ENCODE measurements at places on chromosomes 12 and 14.
A peak's percentile ranks its signal among the peaks of the same experiment; 100 is the strongest.

DNA sequence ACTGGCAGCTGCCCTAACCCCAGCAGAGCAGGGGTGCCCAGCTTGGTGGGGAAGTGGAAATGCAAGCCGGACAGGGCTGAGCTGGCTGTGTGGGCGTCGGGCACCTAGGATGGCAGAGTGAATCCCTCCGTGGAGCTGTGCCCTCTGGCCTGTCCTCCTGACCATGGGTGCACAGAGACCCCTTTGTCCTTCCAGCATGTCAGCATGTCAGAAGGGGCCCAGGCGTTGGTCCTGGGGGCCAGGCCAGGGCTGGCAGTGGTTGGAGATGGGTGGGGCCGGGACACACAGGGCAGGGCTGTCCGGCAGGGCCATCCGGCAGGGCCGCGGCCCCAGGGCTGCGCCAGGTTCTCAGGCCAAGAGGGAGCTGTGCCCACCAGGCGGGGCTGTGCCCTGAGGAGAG lies 8.8 kb upstream of the TEX22 start:
- no peak for DNase-seq

- no peak for DNase-seq
Observed at GRCh38 chr12:52236386-52237050, 3.5 kb downstream of the KRT7 start.

- DNase-seq, result no peak
Observed at GRCh38 chr12:53560351-53560750, 53.1 kb upstream of the NPFF start.

- peak; percentile 46 for DNase-seq
Observed at GRCh38 chr12:39605996-39606395, 13.6 kb downstream of the ABCD2 start.

DNA sequence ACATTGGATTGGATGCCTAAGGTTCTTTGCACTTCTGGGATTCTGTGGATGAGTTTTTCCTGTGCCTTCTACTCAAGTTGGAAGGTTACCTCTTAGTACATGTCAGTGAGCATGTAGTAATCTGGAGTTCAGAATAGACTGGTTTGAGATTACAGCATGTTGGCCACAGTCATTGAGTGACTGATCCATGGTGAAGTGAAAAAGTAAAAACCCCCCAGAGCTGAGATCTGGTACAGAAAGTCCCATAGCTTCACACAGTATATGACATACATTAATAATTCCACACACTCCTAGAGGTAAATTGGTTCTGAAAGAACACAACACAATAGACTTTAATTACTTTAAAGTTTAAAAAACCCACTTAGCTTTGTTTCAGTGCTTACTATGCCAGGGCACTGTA lies 11.9 kb upstream of the CCND2 start:
- no peak for DNase-seq

DNA sequence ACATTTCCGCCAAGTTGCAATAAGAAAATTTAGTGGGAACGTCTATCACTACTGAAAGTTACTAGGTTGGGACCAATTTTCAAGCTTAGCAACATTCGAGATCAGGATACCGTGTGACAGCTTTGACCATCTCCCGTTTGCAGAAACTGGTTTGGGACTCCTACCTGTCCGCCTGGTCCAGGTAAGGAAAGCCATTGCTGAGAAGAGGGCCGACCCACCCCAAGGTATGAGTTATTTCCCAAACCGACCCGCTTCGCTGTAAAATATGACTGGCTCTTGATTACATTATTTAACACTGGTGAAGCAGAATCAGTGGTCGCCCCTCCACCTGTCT lies 271 bp downstream of the DNAI7 start:
- DNase-seq, result no peak

- no peak for DNase-seq
Observed at GRCh38 chr12:52759695-52760094, 17.4 kb downstream of the KRT76 start.

Data from A172 (cell line).